ENCODE measurements at places on chromosomes 3 and 15.

DNA sequence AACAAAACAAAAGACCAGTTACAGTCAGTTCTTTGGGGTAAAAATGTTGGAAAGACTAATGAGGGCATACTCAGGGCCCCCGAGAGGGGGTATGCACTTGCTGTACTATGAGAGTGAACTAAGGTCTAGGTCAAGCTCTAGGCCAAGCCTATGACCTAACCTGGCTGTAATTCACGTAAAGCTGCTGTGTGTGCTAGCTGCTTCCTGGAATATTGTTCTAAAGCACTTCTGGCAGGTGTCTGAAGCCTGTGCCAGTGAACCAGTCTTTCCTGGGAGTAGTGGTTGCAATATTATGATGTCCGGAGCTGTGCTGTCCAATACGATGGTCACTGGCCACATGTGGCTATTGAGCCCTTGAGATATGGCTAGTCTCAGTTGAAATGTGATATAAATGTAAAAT lies 13.1 kb upstream of the CX3CR1 start:
- no peak for DNase-seq

DNA sequence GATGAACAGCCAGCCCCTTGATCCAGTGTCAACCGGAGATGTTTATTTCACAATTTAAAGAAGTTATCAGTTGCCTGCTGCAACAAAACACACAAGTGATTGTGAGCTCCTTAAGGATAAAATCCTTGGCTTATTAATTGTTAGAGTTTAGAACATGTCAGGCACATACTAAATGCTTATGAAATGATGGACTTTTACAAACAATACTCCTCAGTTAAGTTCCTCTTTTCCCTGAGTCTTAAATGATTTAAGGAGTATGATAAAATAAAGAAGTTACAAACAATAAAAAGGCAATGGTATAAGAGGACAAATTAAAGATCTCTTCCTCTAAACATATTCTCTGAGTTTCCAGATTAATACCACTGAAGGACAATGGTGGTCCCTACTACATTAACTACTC lies 5.7 kb downstream of the GHSR start:
- DNase-seq, result no peak

- DNase-seq, result no peak
These were observed 34.6 kb upstream of the GPR149 start for GRCh38 chr3:154464440-154465190.

GRCh38 chr3:191473661-191474198 lies 12.8 kb downstream of the PYDC2 start:
- no peak for DNase-seq

All from cerebellum (tissue), 4 donors.